ENCODE measurements at places on chromosomes 5 and 9.

GRCh38 chr9:123216251-123216797, 52.1 kb downstream of the STRBP start:
- no peak for DNase-seq

DNA sequence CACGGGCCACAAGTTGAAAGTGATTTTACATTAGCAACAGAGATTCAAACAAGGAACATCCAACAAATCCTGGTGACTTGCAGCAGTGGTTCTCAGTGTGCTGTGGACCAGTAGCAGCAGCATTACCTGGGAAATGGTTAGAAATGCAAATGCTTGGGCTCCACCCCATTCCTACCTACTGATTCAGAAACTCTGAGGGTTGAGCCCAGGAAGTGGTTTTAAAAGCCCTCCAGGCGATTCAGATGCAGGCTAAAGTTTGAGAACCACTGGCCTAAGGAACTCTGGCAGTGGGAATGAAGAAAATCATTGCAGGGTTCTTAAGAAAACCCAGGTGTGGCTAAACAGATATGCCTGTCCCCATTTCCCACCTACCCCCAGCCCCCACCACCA, 398.8 kb downstream of the ENC1 start:
- no peak for DNase-seq

DNA sequence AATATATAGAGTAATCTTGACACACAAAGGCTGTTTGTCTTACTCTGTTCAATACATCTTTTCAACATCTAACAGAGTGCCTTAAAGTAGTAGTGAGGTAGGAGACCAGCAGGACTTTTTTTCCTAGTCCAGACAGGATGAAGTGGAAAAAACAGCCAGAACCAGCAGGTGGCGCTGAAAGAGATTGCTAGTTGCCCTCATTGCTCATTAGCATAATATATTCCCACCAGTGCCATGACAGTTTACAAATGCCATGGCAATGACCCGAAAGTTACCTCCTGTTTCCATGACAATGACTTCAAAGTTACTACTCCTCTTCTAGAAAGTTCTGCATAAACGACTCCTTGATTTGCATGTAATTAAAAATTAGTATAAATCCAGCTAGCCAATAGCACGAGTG, 387.4 kb downstream of the ACTL7B start:
- DNase-seq = no peak

DNA sequence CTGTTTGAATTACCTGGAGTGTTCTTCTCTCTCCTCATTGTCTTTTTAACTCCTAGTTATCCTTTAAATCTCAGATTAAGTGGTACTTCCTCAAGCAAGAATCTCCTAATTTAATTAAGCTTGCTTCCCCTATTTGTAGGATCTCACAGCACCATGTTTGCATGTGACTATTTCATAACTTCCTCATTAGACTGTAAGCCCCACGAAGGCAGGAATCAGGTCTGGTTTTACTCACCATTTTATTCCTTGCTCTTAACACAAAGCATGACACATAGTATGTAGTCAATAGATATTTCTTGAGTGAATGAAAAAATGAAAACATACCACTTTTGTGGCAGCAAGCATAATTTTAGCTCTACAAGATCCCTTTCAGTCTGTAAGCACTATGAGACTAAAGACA, 1.3 kb upstream of the ERMP1 start:
- DNase-seq = no peak

- DNase-seq = no peak
Measured at GRCh38 chr5:16131878-16132277, 47.7 kb downstream of the MARCHF11 start.

GRCh38 chr5:177596775-177597238, 3.1 kb upstream of the B4GALT7 start:
- DNase-seq = no peak

DNA sequence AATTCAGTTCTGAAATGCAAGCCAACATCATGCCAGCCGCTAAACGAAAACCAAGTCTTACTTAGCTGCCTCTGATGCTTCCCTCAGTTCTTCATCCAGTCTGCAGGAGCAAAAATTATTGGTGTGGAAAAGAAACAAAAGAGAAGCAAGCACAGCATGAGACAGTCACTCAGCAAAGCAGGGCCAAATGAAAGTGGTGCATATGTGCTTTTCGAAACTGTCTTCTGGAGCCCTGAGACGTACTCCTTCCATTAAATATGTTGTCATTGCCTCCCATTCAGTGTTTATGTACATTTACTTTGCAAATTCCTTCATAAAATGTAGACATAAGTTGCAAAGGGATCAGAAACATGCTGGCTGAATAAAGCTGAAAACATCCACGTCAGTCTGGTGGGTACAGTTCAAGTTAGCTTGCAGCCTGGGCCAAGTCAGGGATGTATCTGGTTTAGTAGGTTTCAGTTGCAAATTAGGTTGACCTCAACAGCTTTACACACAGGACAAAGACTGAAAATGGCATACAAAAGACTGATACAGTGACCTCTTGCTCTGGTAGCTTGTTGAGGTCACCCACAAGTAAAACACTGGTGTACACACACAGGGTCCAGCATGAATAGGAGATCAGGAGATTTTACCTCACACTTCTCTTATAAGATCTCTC, 139.7 kb upstream of the PCA3 start:
- DNase-seq = no peak

All from neuronal stem cell (in vitro differentiated cells).